ENCODE measurements at places on chromosomes 7 and 10. TPM values are rescaled to one million over a fixed set of nuclear protein-coding genes. Genes with fewer than 3 reads are reported as not detected.

WNT8B gene
- not detected for total RNA-seq

CALML3 gene
- total RNA-seq: not detected

CALY gene
- not detected for total RNA-seq

HEPACAM2 gene
- total RNA-seq: under 0.01 TPM

HMX2 gene
- total RNA-seq: not detected

PHKG1 gene
- 7.5 TPM for total RNA-seq

CDHR3 gene
- 12.8 TPM for total RNA-seq

MUC12 gene
- total RNA-seq: not detected

PRXL2A gene
- total RNA-seq: 1.4 TPM

EBLN1 gene
- not detected for total RNA-seq

ASAH2B gene
- 1.2 TPM for total RNA-seq

PRKAR1B gene
- total RNA-seq: 14.9 TPM

CALHM3 gene
- not detected for total RNA-seq

CPVL gene
- total RNA-seq: 1.9 TPM

All from smooth muscle cell of the coronary artery (primary cell).